Activated CD4-positive, alpha-beta T cell treated with anti-CD3 and anti-CD28 coated beads, Interleukin-2, amount 50 U/mL, for 4 hours (primary cell): ENCODE measurements at places on chromosomes 6 and 20.

- no peak for DNase-seq
Measured at GRCh38 chr6:42817907-42818306, 36.1 kb downstream of the BICRAL start.

DNA sequence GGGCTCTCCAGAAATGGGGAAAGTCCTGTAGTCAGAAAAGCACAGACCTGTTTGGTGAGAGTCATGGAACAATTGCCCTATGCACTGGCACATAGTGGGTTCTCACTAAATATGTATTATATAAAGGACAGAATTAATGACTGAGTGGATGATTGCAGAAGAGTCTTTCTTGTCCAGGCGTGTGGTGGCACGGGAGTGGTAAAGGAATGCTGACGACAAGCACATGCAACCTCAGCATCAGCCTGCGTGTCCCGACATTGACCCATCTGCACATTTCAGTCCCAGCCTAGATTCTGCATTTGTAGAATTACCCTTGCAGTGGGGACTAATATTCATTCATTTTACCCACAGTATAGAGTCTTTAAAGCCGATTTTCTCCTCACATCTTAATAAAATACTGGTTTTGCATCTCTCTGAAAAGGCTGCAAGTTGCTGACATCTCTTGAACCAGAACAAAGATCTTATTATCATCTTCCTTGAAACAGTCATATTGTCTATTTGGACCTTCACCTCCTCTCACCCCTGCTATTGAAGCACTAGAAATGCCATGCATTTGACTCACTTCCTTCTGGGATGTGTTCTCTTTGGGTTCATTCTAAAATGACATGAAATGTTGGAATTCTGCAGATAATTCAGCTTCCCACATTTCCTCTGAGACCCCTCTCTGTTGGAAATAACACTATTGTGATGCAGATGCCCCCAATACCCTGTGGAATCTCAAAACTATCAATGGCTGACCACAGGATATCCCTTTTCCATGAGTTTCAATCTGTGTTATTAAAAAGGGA lies 883.6 kb upstream of the FLRT3 start:
- DNase-seq = no peak

DNA sequence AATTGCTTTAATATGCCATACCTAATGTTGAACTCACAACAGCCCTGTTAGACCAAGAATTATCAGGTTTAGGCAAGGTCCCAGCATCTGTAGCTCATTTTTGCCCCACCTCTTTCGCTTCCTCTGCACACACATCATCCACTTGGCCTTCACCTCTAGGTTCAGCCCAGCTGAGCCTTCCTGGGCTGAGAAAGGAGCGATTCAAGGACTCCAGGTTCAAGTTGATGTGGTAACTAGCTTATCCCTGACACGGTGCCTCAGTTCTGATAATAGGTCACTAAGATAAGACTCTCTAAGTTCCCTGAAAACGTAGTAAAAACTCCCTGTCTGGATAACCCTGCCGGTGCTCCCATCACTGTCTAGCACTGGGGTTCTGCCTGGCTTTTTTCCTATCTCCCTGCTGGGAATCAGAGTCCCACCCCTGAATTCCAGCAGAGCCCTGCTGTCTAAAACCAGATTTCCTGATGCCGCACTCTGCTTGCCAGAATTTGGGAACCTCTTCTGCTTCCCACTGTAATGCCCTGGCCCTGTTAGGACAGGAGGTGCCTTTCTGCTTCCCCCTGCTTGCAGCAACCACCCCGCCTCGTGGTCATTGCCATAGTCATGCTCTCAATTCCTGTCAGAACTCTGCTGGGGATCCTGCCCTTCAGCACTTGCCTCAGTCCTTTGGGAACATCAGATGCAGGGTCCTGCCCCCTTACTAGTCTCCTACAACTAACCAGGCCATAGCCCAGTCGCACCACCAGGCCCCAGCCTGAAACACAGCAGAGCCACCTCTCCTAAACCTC lies 47.6 kb downstream of the ALDH8A1 start:
- DNase-seq = no peak

GRCh38 chr6:42637681-42638080 lies 73.9 kb downstream of the UBR2 start:
- DNase-seq = no peak

DNA sequence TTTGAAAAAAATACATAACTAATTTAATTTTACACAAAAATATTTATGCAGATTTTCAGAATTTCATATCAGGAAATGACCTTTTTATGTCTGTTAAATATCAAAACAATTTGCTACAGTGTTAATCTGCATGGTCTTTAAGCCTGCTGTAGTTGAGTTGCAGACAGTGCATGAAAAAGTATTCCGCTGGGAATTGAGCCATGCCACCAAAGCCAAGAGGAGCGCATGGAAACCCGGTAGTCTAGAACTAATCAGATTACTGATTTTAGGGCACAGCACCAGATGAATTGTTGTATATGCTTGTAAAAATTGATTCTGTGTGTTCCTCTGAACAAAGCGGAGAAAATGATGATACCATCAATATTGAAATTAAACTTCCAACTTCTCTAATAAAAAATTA lies 34.3 kb upstream of the LAMP5 start:
- DNase-seq = no peak
